ENCODE measurements at places on chromosomes 5 and 9.

DNA sequence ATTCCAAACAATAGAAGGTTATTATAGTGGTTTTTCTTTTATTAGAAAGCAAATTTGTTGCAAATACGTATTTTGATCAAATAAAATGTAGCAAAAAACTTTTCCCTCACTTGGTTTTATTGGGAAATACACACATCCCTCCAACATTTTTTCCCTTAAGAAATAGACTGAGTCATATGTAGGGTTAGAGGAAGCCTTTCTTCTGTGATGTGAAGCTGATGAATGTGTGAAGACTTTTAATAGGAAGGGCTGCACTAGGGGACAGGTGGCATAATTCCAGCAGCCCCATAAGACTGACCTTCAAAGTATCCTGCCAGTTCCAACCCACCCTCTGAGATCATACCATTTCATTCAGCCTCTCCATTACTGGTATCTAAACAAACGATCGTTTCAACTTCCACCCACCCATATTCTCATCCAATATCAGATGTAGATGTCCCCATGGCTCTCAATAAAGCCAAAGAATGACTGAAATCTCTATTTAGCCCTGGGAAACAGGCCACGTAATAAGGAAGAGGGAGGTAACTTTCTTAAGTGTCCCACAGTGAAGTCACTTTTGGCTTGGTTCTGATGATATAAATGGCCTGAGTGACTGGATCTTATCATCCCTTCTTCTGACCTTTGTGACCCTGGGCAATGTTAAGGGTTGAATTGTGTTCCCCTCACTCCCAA is 64.7 kb upstream of the LPAR1 start:
- DNase-seq = no peak

GRCh38 chr9:37889536-37889935 is 14.4 kb downstream of the SLC25A51 start:
- no peak for DNase-seq

DNA sequence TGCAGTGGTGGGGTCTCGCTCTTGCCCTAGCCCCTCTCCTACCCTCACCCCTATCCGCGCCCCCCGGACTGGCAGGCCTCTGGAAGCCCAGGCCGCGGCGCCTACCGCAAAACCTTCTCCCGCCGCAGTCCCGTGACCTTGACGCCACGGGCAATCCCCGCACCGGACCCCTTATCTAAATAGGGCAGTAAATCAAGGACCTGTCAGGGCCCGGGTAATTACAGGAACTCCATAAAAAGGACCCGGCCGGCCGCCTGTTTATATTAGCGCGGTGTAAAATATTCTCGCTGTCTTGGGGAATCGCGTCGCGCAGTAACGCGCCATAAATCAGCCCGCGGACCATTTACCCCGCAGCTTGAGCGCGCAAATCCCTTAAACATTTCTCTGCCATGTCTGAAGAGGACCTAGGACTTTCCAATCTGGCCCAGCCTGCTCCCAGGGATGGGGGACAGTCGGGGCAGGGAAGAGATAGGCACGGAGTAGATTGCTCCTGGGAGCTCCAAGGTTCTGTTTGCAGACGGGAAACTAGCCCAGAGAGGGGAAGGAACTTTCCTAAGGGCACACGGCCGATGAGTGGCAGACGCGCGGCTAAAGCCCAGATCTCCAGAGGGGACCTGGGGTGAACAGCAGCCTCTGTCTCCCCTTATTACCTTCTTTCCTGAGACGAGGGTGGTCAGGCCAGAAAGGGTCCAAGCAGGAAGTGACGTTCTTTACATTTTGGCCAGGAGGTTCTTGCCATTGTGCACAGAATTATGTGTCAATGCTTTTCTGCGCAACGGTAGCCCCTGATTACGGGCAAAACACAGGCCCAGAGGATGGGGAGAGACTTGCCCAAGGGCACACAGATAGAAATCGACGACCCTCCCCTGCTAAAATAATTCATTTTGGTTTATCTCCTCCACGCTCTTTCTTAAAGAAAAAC is 4.8 kb upstream of the HAND1 start:
- no peak for DNase-seq

DNA sequence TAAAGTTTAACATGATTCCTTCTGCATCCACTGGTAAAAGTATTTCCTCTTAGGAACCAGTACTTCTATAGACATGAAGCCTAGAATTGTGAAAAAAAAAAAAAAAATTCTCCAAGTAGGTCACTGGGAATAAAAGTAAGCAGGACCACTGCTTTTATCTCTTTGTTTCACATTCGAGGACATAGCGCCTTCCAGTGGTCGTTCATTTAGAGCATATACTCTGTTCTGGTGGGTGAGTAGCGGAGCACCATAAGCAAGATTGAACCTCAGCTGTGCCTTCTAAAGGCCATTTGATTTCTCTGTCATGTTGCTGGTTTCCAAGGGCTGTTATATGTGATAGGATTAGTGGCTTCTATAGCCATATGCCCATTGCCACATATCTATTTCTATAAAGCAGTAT is 393.1 kb downstream of the TMEM232 start:
- no peak for DNase-seq

DNA sequence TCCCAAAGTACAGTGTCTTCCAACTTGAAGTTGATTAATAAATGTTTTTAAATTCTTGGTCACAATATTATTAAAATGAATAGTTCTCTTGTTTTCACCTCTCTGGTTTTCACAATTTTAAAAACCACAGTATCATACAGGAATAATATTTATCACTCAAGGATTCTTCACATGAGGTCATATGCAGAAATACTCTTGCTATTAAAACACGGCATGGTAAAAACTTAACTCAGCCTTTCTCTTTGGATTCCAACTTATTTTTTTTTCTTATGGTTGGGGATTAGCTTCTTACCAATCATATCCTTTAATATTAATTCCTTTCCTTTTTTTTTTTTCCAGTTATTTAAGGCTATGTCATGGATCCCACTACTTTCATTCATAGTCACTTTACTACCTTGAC is 289.4 kb downstream of the ADAMTS6 start:
- no peak for DNase-seq

- DNase-seq = no peak
These were observed 20.1 kb downstream of the PCDHGC5 start for GRCh38 chr5:141508798-141509611.

DNA sequence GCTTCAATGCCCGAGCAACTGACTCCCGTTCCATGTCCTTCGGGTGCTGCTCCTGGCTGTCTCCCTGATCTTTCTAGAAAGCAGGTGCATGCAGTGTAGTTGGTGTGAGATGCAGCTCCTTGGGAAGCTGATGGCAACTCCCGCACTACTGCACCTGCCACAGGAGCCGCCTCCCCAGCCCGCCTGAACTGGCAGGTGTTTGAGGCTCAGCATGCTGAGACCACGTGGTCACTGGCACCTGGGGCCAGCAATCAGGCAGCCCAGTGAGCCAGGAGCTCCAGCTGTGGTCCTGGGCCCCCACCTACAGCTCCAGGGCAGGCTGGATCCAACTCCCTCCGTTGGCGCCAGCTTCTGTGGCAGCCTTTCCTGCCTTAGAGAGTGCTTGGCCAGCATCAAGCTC is 111.5 kb downstream of the ICE1 start:
- DNase-seq = no peak

Measured in stimulated activated CD4-positive, alpha-beta T cell treated with anti-CD3 and anti-CD28 coated beads, Interleukin-4, amount 100 ng/mL, for 48 hours (primary cell).